ENCODE measurements at places on chromosomes 6 and 20. TPM values are rescaled to one million over a fixed set of nuclear protein-coding genes. Genes with fewer than 3 reads are reported as not detected.

- H3K27ac ChIP-seq: no peak overlapping the region
- H3K27me3 ChIP-seq: no peaks in the 10 kb centered on the region
- H3K4me3 ChIP-seq: no peak overlapping the region
- H3K4me1 ChIP-seq: peaks cover 19% of the 10 kb centered on the region
- DNase-seq: no peak
Observed at GRCh38 chr6:53565886-53566285, 21.0 kb upstream of the GCLC start.

Gene PARD6B
- 8.6 TPM for total RNA-seq

GRCh38 chr6:125943528-125944433 is 12.8 kb upstream of the HINT3 start:
- H3K27ac ChIP-seq: peak overlapping the region; percentile 85
- DNase-seq: no peak
- H3K27me3 ChIP-seq: no peaks in the 10 kb centered on the region
- H3K4me3 ChIP-seq: no peak overlapping the region
- H3K4me1 ChIP-seq: peaks cover 51% of the 10 kb centered on the region
- H3K36me3 ChIP-seq: no peaks in the 10 kb centered on the region

DNA sequence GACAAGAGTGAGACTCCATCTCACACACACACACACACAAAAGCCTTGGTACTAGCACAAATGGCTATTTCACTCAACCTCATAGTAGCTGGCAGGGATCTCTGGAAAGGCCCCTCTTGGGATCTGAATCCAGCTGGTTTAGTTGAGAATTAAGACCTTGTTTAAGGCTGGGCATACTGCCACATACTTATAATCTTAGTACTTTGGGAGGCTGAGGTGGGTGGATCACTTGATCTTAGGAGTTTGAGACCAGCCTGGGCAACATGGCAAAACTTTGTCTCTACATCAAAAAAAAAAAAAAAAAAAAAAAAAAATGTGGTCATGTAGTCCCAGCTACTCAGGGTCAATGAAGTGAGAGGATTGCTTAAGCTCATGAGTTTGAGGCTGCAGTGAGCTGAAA is 628.3 kb downstream of the MMUT start:
- no peaks in the 10 kb centered on the region for H3K36me3 ChIP-seq
- H3K4me3 ChIP-seq: no peak overlapping the region
- no peaks in the 10 kb centered on the region for H3K27me3 ChIP-seq
- DNase-seq: no peak
- no peaks in the 10 kb centered on the region for H3K4me1 ChIP-seq
- no peak overlapping the region for H3K27ac ChIP-seq

DNA sequence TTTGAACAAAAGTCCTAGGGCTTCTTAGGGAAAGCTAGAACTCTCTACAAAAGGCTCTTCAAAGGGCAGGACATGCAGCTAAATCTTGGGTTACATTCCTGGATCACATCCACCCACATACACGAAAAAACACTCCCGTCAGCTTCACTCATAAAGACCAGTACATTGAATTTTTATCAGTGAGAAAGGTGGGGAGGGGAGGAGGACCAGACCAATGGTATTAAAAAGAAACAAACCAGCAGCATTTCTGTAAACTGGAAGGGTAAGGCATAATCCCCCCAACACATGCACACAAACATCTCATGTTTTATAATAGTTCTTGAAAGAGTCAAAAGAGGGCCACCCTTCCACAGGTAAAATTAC is 31.6 kb downstream of the MYLK4 start:
- H3K36me3 ChIP-seq: no peaks in the 10 kb centered on the region
- DNase-seq: no peak
- no peak overlapping the region for H3K4me3 ChIP-seq
- H3K4me1 ChIP-seq: no peaks in the 10 kb centered on the region
- H3K27ac ChIP-seq: no peak overlapping the region
- no peaks in the 10 kb centered on the region for H3K27me3 ChIP-seq

Gene CENPW
- not detected for total RNA-seq

GRCh38 chr6:3977875-3978711 is 100.8 kb downstream of the FAM217A start:
- H3K36me3 ChIP-seq: no peaks in the 10 kb centered on the region
- peak; percentile 13 for DNase-seq
- H3K4me1 ChIP-seq: no peaks in the 10 kb centered on the region
- no peak overlapping the region for H3K27ac ChIP-seq

GRCh38 chr6:158610319-158610968 is 34.1 kb downstream of the DYNLT1 start:
- H3K36me3 ChIP-seq: peaks cover 19% of the 10 kb centered on the region
- H3K27ac ChIP-seq: no peak overlapping the region
- no peaks in the 10 kb centered on the region for H3K27me3 ChIP-seq

Gene TRIM10
- not detected for total RNA-seq

All from body of pancreas (tissue), 4 donors.